ENCODE measurements at places on chromosomes 16 and 17.

- DNase-seq, result no peak
These were observed 118.2 kb downstream of the CDH13 start for GRCh38 chr16:82744958-82745357.

DNA sequence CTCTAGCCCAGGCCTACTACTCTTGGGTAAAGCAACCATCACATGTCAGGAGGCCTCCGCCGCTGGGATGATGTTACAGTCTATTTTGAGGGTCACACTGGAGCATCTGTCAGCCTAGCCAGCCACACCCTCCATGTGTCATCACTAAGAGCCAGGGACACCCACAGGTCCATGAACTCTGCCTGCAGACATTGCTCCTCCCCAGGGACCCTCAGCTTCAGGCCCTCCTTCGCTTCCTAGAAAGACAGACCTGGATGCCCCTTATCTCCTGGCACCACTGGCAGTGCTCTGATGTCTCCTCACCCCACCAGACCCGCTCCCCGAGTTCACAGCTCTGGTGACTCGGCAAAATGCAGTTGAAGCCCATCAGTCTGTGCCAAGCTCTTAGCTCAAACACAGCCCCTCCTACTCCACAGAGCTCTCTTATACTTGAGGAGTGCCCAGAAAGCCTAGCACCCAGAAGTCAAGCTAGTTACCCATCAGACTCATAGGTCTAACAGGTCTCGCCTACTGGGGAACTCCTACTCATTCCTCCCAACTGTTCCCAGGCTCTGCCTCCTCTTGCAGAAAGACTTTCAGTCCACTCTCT is 5.9 kb downstream of the RANBP10 start:
- DNase-seq, result no peak

DNA sequence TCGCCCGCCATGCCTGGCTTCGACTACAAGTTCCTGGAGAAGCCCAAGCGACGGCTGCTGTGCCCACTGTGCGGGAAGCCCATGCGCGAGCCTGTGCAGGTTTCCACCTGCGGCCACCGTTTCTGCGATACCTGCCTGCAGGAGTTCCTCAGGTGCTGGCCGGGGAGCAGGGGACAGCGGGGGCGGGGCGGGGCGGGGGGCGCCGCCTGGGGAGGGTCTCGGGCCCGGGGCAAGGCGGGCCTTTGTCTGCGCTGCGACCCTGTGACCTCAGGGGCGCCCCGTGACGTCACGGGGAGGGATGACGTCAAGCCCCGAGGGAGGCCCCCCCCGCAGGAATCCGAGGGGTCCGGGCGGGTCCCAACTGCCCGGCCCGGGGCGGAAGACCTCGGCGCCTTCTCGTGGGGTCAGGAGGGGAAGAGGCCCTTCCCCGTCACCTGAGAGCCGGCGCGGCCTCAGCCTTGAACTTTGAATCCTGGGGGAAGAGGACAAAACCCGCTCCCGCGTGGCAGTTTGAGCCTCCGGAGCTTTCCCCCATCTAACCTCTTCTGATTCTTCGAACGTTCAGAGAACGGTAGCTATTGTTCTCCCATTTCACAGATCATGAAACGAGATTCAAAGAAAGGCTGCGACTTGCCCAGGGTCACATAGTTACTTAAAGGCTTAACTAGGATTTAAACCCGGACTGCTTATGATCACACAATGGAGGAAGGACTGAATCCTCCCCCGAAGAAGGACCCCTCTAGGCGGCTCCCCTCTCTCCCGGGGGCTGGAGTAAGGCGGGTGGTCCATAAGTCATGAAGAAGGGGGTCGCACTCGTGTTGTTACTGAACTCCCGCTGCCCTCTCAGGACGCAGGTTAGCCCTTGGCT is 527 bp downstream of the TRAF4 start:
- DNase-seq, result no peak

DNA sequence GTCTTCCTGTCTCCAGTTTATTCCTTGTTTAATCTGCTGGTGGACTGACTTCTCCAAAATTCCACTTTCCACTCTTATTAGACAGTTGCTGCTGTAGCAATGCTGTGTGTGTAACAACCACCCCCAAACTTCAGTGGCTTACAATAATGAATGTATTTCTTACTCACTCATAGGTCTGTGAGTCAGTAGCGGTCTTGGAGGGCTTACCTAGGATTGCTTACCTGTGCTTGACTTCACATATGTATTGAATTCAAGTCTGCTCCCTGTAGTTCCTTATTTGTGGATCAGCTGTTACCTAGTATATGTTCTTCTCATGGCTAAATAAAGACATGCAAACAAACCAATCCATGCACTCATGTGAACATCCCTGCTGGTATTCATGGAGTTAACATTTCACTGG is 224.6 kb downstream of the MAP2K6 start:
- DNase-seq, result no peak

DNA sequence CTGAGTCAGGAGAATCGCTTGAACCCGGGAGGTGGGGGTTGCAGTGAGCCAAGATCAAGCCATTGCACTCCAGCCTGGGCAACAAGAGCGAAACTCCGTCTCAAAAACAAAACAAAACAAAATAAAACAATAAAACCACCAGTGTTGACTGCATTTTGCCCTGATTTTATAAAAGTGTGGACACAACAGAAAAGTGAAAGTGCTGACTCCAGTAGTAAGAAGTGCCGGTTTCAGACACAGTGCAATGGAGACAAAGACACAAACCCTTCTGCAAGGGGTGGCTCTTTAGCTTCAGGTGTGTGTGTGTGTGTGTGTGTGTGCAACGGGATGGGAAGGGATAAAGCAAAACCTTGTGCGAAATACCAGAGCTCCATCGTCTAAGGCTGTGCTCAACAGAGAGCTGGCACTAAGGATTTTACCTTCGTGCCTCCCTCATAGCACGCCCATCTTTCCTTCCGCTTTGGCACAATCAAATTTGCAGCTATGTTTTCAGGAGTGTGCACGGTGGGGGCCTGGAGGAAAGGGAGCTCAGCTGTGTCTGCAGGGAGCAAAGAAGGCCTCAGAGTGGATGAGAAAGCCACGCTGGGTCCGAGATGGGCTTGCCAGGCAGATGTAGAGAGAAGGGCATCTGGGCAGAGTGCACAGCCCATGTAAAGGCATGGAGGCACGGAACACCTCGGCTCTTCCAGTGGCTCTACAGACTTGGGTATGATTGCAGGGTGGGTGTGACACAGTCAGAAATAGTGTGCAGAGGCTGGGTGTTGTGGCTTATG is 15.5 kb downstream of the MXRA7 start:
- DNase-seq, result no peak

GRCh38 chr17:62902531-62903220 is 63.4 kb upstream of the TANC2 start:
- no peak for DNase-seq

DNA sequence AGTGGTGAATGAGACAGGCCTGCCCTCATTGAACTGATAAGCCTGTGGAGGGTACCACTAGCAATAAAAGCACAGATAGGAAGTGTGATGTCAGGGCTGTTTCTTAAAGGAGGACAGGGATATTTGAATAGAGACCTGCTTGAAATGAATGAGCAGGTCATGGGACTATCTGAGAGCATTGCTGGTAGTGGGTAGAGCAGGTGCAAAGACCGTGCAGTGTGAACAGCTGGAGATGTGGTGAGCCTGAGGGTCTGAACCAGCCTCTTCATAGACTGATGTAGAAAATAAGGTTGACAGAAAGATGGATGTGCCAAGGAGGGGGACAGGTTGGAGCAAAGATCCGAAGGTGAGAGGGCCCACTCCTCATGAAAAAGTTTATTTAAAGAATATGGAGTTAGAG is 2.4 kb downstream of the NUP93 start:
- no peak for DNase-seq

- no peak for DNase-seq
These were observed 58.8 kb upstream of the GSE1 start for GRCh38 chr16:85554114-85554888.

Measured in epithelial cell of prostate (primary cell).